Stimulated activated CD4-positive, alpha-beta T cell treated with anti-CD3 and anti-CD28 coated beads, Interleukin-1b, Interleukin-23, amount 100 ng/mL, for 24 hours (primary cell): ENCODE measurements at places on chromosomes 5 and 9.

DNA sequence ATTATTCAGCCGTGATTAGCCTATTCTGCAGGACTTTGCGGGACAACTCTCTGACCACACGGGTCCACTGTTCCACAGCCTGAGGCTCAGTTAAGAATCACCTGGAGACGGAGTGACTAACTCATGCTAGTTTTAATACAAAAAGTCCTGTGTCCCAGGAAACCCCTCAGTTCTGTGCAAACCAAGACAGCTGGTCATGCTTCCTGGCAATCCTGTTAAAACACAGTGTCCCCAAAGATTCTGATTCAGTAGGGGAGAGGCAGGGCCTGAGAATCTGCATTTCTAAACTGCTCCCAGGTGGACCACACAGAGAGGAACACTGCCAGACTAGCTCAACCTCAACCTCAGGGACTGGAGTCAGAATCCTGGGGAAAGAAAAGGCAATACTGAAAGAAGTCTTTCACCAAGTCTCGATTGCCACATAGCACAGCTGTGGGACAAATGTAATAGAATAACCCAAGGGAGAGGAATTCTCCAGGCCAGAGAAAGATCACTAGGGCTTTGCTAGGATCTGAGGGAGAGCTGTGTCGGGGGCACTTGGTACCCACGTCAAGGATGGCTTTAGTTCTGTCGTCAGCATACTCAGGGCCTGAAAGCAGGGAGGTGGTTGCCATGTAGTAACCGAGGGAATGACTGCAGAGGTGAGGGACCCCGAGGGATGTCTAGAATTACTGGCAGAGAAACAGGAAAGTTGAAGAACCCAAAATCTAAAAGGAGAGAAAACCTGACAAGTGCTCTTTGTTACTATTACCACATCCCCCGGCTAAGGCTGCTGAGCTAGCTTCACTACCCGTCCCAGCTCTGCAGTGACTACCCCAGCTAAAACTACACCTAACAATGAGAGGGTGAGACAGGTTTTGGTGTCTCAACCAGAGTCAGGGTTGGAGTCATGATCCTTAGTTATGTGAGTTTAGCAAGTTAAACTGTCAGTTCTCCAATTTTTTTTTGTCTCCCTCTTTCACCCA, 8.6 kb downstream of the SUSD1 start:
- no peak for DNase-seq

- no peak for DNase-seq
Measured at GRCh38 chr9:74742792-74743730, 144.7 kb downstream of the TRPM6 start.

GRCh38 chr5:14745753-14746152, 81.2 kb downstream of the OTULIN start:
- DNase-seq, result no peak

DNA sequence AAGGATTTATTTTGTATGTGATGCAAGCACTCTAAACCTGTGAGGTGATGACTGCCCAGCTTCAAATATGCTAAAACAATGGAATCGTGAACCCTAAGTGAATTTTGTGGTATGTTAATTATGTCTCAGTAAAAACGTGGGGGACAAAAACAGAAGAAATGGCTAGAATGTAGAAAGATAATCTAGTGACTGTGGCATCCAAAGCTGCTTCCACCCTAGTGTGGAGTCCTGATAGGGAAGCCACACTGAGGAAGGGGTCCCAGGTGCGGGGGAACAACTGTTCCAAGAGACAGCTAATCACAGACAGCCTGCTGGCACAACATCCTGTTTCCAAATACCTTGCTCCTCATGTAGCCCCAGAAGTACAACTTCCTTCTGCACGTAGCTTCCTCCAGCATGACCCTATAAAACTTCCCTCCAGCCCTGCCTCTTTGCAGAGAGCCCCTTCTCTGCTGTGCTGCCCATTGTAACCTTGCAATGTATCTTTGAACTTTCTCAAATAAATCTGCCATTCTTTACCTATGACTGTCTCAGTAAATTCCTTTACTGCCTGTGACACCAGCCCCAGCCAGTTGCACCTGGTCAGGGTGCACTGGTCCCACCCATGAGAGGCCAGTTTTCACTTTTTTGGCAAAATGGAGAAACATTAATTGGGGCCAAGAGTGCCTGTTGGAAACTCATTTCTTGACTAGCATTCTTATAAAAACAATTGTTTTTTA, 4.9 kb downstream of the GMCL2 start:
- DNase-seq, result no peak

DNA sequence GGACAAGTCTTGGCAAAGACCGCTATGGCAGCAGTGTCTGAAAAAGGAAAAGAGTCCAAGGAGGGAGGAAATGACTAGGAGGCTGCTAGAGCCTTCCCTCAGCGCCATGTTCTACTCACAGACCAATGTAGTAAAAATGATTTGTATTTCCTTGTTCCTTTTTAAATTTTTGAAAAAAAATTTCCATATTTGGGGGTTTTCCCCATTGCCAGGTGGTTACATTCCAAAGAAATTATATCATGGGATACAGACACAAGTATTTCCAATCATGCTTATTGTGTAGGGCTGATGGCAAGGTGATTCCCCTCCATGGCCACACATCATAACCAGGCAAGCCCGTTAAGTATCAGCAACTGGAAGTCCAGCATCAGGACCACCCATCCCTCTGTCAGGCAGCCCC, 138.2 kb downstream of the PIP5K1B start:
- DNase-seq, result no peak
